ENCODE measurements at places on chromosomes 11 and 22. TPM values are rescaled to one million over a fixed set of nuclear protein-coding genes. Genes with fewer than 3 reads are reported as not detected.

GRCh38 chr11:78940500-78941225 is 366.0 kb upstream of the NARS2 start:
- no peak overlapping the region for H3K4me3 ChIP-seq
- no peaks in the 10 kb centered on the region for H3K4me1 ChIP-seq
- no peak for DNase-seq
- no peaks in the 10 kb centered on the region for H3K27me3 ChIP-seq

- no peak overlapping the region for H3K4me3 ChIP-seq
- H3K27me3 ChIP-seq = no peaks in the 10 kb centered on the region
- no peak overlapping the region for H3K27ac ChIP-seq
- no peaks in the 10 kb centered on the region for H3K4me1 ChIP-seq
These were observed 384.1 kb downstream of the CTTN start for GRCh38 chr11:70782401-70782913.

- H3K4me3 ChIP-seq = no peak overlapping the region
- H3K27me3 ChIP-seq = no peaks in the 10 kb centered on the region
- DNase-seq = no peak
- no peak overlapping the region for H3K27ac ChIP-seq
These were observed 10.7 kb downstream of the B3GNT6 start for GRCh38 chr11:77044886-77045285.

EHF gene
- total RNA-seq = not detected
